Right renal cortex interstitium (tissue), 3 donors: ENCODE measurements at places on chromosomes 6 and 20. TPM values are rescaled to one million over a fixed set of nuclear protein-coding genes. Genes with fewer than 3 reads are reported as not detected.

DNA sequence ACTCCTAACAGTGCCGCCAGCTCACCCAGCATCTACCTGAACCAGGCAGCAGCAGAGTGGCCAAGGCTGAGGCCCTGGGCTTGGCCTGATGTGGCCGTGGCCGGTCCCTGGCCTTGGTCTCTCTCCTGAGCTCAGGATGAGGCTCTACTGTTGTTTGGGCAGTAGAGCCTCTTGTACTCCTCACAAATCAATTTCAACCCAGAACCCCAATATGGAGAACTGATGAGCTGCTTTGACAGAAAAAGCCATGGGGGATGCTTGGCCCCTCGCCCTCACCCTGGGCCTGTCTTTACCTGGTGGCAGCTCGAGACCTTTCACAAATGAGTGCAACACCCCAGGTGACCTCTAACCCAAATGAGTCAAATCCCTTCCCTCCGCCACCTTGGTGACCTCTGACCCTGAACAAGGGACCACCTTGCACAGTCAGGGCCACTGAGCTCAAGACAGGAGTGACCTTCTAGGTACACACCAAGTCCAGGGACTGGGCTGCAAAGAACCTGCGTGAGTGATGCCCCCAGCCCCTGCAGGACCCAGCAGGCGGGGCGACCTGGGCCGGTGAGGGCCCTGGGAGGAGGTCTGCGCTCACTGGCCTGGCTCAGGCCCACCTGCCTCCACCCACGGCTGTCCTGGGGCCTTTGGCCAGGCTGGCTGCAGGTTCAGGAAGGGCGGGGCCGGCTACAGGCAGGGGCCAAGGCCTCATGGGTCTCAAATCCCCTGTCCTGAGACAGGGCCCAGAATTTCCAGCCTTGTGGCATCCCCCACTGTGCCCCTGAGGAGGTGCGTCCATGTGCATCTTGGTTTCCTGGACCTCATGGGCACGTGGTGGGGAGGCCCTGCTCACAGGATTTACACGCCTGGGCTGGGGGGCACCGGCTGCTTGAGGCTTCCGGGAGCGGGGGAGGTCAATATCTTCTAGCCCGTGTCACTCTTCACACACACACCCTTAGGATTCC is 30.2 kb downstream of the PSMG4 start:
- DNase-seq = no peak

DNA sequence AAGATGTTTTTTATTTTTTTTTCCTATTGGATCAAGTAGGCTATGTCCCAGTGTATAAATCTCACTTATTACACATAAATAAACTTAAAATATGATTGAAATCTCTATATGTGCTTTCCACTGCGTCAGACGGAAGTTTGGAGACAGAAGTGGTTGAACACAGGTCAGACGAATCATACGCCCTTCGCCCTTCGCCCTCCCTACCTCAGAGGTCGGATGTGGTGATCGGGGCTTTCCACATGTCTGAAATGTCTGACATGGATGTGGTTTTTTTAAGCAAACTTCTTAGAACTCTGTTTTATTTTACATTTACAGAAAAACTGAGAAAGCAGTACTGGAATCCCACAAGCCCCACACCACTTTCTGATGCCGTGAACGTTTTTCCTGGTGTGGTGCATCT is 344.4 kb downstream of the THBS2 start:
- DNase-seq = no peak

DNA sequence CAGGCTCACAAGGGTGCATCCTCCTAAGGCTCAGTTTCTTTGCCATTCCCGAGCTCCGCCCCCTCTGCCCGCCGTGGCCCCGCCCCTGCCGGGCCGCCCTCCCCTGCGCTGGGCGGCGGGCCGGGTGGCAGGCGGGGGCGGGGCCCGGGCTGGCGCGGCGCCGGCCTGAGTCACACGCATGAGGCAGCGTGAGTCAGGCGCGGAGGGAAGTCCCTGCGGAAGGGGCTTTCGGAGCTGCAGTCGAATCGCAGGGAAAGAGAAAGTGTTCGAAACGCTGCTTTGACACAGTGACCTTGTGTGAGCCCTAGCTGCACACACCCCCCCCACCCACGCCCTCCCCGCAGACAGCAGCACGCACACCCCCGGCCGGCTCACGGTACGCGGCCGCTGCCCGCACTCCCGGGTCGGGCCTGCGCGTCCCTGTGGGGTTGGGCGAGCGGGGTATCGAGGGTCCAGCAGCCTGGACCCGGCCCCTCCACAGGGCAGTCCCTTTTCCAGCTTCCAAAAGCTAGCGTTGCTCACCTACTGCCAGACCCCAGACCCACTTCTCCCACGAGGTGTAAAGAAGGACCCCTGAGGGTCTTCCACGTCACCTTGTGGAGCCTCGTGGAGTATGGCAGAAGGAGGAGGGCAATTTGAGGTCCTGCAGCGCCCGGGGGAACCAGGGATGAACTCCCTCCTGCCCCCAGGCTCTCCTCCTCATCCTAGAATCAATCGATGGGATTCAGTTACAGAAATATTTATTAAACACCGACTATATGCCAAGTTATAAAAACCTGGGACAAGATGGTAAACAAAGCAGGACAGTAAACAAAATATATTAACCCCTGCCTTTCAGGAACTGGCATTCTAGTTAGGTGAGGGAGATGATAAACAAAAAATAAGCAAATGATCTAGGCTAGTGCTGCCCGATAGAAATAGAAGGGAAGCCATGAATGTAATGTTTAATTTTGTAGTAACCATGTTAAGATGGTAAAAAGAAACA is 12.4 kb upstream of the HMGA1 start:
- no peak for DNase-seq

DNA sequence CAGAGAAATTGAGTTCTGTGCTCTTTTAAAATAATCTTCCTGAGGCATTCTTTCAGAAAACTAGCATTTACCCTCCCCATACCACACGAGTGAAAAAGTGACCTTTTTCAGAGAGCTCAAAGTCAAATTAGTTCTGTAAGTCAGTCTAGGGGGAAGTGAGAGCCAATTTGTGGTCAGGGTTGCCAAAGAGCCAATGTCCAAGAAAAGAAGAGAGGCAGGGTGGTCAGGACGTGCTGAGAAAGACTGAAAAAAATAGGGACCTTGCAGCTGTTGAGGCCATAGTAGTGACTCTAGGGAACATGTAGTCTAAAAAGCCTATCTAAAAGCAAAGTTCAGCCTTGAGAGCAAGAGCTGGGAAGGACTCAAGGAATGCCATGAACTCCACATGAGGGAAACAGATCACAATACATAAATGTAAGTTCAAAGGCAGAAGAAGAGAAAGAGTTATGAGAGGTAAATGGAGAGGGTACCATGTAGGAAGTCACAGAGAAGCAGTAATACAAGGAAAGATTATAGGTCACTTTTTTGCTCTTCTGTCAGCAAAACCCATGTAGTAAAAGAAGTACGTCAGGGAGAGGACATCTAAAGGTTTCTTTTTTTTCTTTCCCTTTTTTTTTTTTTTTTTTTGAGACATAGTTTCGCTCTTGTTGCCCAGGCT is 565.1 kb upstream of the FLRT3 start:
- DNase-seq = no peak

DNA sequence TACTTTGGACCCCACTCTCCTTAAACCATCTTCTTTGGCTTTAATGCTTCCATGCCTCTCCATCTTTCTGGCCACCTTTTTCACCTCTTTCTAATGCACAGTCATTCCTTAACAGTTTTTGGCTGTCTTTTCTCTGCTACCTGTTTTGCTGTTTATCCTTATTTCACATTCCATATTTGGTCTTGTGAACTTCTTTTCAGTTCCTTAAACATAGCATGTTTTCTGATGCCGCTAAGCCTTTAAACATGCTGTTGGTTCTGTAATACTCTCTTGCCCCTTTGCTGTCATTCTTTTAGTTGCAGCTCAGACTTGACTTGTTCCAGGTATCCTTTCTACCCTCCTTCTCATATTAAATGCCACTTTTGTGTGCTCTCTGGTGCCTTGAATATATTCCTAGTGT is 35.8 kb downstream of the TOP1 start:
- no peak for DNase-seq

The MYO6 gene
- polyA plus RNA-seq = 111 TPM

GRCh38 chr6:140567466-140567865 is 1193.0 kb upstream of the CITED2 start:
- no peak for DNase-seq

GRCh38 chr6:72704979-72705378 is 83.1 kb downstream of the KCNQ5 start:
- DNase-seq = no peak
